ENCODE measurements at places on chromosomes 6 and 20.

- DNase-seq = no peak
Observed at GRCh38 chr6:36683656-36684446, 5.3 kb downstream of the CDKN1A start.

DNA sequence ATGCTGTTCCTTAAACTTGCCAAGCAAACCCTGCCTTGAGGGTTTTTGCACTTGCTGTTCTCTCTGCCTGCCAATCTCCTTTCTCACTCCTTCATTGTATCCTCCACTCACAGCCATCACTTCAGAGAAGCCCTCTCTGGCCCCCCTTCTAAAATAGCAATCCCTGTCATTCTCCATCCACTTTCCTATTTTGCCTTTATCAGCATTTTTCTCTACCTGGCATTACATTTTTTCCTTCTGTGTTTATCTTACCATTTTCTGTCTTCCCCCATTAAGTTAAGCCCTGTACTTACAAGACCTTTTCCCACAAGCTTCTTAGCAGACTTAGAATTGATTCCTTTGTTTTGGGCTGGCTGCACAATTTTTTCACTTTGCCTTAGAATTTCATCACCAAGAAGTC lies 26.6 kb upstream of the TNFRSF21 start:
- DNase-seq = no peak

DNA sequence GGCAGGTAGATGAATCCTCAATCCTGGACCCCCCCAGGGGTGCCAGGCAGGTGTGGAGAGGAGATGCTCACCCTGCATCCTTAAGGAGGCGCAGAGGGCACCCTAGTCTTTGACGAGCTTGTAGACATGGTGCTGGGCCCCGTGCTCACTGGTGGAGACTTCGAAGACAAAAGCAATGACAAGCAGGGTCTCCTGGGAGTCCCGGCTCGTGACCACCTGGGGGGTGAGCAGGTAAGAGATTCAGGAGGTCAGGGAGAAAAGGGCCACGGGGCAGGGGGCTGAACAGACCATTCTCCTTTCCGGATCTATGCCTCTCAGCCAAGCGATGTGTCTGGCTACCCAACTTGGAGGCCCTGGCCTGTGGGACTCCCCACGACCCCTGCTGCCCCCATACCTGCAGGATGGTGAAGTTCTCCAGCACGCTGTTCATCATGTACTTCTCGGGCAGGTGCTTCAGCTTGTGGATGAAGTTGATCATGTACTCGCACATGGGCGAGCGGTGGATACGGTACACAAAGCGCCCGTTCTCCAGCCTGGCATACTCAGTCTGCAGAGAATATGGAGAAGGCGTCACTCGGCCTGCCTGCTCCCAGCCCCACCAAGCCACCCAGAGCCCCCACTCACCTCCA lies 6.9 kb downstream of the RPL10A start:
- DNase-seq = no peak

GRCh38 chr6:5537132-5537531 lies 275.8 kb downstream of the FARS2 start:
- no peak for DNase-seq

DNA sequence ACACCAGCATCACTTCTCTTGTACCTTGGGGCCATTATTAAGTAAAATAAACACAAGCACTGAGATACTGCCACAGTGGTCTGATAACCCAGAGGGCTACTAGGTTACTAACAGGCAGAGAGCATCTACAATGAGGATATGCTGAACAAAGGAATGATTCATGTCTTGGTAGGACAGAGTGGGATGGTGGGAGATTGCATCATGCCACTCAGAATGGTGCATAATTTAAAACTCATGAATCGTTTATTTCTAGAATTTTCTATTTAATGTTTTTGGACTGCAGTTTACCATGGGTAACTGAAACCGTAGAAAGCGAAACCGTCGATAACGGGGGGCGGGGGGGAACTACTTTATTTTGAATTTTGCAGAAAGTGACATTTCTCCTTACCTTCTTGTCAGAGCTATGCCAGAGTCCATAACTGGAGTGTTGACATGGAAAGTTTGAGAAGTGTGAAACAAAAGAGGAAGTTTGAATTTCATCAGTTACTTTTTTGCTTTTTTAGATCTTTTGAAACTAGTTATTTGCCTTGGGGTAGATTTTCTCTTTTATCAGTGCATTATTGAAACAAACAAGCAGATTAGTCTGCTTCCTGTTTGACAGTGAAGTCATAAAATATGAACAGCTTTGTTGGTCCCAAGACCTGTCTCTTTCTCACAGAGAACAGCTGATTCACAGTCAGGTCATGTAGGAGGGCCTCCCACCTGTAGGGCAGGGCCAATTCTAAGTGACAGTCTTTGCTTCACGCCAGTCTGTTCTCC lies 124.9 kb downstream of the KLHL32 start:
- no peak for DNase-seq

DNA sequence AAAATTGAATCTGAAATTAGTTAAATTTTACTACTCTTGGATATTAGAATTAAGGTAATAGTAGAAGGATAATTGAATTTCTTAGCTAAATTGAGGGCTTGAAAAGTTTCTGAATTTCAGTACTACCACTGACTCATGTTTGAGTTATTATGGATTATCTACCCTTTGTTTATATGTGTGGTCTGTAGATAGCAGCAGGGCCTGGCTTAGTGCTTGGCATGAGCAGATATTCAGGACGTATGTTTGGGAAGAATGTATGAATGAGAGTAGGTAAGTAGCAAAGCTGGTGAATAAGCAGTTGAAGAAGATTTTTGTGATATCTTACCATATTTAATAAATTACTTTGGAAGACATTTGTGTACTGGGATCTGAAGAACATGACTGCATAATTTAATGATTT lies 152.7 kb downstream of the MACROD2 start:
- DNase-seq = no peak

DNA sequence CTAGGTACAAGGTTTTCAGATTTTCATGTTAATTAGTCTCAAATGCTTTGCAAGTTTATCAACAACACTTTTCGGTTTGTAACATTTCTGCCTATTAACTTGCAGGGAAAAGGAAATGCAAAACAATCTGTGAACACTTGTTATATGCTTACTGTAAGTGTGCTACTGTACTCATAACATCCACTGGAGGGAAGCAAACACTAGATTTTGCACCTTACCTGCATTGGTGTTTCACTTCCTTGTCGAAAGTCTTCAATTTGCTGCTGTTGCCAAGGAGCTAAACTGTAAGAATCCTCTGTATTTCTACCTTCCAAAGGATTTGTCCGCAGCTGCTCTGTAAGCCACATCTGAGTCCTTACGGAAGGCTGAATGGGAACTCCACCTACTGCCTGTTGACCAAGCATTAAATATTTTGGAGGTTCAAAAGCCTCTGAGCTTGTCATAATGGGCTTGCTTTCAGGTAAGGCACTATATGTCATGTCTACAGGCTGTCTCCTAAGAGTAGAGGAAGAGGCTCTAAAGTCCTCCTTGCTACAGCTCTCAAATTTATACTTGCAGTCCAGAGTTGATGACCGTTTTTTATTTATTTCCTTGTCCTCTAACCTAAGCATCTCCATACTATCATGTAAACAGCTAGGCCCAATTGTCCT lies 17.3 kb downstream of the PLN start:
- DNase-seq = no peak

DNA sequence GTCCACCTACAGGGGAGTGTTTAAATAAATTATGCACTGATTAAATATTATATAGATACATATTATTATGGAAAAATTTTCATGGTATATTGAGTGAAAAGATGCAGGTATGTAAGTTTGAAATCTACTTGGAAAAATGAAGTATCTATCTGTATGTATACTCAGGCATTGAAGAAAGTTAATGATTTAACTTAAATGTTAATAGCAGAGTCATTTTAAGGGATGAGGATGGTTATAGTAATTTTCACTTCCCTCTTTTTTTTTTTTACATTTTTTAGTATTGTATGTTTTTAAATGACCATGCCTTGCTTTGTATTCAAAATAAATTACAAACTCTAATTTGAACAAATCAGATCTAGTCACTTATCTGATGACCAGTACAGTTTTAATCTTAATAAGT lies 43.2 kb upstream of the NOTCH4 start:
- no peak for DNase-seq

GRCh38 chr20:58494923-58495622 lies 20.1 kb downstream of the APCDD1L start:
- DNase-seq = no peak
